CD4-positive, alpha-beta T cell treated with Interleukin-1 beta for 1 hour (primary cell): ENCODE measurements at places on chromosomes 16 and 17.

DNA sequence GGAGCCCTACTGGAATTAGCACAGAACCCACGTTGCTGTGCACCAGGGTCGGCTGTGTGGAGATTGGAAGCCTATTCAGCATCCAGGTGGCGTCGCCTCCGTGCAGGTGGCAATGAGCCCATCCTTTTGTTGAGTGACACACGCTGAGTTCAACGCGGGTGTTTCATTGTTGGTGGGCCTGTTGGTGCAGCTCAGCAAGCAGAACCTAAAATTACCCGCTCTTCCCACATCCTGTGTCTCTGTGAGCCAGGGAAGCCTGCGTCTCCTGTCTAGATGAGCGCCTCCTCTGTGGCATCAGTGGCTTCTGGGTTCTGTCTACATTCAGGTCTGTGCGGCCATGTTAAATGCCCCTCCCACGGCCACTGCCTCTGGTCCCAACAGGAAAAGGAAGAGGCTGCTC lies 14.5 kb downstream of the CD2BP2 start:
- no peak for DNase-seq

- DNase-seq = peak; percentile 49
Measured at GRCh38 chr16:68265078-68265920, 973 bp downstream of the SLC7A6 start.

DNA sequence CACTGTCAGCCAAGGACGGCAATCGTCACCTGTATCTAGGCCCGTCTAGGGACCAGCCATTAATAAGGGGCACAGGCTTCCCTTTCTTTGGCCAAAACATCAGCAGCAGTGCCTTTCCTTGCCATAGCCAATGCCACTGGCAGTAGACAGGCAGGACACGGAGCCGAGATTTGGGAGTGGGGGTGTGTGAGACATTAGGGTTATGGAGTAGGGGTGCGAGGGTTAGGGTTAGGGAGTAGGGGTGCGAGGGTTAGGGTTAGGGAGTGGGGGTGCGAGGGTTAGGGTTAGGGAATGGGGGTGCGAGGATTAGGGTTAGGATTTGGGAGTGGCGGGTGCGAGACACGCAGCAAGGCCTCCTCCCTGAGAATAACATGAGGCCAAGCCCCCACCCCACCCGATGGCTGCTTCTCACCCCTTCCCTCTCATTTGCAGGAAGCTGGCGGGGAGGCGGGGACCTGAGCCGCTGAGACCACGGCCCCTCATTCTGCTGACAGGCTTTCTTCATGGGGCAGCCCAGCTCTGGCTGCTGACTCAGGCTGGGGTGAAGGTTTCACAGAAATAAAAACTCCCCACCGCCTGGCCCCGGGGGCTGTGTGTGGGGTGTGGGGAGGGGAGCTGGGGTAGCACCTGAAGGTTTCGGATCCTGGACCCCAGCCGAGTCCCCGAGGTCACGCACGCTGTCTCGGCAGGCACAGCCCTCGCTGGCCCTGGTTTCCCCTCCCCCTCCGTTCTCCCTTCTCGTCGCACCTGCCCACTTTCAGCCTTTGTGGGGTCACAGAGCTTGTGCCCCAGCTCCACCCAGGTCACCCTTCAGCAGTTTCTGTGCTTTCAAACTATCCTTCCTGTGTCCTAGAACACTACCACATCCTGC lies 93.8 kb downstream of the PGS1 start:
- no peak for DNase-seq

DNA sequence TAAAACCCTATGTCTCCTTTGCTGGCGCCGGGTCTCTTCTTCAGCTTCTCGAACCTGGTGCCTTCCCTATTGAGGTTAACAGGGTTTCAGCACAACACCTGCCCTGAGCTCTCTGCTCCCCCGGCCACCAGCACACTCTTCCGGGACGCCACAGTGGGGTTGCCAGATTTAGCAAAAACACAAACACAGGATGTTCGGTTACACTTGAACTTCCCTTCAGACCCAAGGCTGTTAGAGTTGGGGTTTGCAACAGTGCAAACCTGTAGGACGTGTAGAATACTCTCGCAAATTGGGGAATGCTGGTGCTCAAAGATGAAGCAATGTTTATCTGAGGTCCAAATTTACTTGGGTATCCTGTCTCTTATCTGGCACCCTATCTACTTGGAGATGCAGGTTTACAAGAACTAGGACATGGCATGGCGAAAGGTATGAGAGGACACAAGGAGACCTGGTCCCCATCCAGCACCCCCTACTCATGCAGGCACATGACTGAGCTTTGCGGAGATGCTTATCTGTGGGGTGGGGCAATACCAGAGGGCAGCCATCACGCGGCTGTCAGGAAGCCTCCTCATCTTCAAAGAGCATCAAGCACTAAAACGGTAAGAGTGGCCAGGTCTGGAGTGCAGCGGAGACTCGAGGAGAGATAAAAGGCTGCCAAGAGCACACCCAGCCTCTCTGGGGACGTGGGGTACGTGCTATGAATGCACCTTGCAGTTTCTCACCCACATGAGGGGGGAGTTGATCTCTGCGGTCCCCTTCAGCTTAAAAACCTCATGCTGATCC lies 52.8 kb downstream of the SDK2 start:
- peak; percentile 71 for DNase-seq

GRCh38 chr16:48538746-48539484 lies 71.1 kb downstream of the N4BP1 start:
- DNase-seq = peak; percentile 9

- no peak for DNase-seq
Measured at GRCh38 chr16:735982-736453, 4.8 kb downstream of the CIAO3 start.

- DNase-seq = no peak
Measured at GRCh38 chr17:27459433-27459832, 3.2 kb downstream of the KSR1 start.

DNA sequence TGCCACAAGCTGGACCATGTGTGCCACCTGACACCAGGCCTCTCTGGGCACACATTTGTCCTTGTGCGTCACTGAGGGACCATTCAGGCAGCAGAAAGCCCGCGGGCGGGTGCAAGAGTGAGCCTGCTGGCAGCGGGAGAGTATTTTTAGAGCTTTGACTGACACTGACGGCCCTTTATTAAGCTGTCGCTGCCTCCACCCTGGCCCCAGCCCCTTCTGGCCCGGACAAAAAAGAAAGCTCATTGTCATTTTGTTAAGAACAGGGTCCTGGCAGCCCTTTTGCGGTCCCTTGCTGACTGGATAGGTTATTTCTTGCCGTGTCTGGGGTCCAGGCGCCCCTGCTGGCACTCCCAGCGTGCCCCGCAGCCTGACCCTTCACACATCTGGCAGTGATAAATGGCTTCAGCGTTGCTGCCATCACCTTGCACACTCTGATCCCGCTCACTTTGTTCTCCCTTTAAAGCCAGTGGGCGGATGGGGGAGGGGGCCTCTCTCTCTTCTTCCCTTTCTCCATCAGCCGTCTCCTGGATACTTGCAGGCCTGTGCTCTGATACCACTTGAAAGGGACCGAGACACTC lies 78.4 kb upstream of the NKD1 start:
- DNase-seq = no peak

- DNase-seq = peak; percentile 12
Measured at GRCh38 chr17:30379303-30379902, 676 bp downstream of the CPD start.

DNA sequence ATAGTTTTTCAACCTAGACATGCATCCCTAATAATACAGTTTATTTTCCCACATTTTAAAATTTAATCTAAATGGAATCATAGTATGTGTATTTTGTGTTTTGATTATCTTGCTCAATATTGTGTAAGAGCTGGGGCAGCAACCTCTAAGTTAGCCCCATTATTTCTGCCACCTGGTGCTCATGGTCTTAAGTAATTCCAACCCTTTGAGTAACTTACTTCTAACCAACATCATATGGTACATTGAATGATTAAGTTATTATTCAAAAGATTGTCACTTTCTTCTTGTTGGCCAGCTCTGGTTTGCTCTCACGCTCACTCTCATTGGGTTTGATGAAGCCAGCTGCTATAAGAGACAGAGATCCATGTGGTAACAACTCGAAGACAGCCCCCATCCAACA lies 3.9 kb upstream of the KRTAP4-3 start:
- DNase-seq = no peak

GRCh38 chr17:75059369-75060345 lies 12.6 kb downstream of the KCTD2 start:
- DNase-seq = no peak

DNA sequence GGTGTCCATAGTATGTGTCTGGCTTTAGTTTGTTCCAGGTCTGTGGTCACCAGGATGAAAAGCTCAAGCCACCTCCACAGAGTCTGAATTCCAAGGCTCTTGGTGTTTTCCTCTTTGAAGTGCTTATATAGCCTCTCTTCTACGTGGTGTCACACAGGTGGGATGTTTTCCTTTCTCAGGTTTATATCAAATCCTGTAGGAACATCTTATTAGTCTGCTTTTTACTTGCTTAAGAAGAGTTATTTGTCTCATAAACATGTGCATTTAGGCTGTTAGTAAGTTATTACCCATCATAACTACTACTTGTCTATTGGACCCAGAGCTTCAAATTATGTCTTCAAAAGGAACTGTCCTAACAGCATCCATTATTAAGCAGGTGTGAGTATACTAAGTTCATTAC lies at the start of gene KRT39:
TSS of gene KRT39 (minus strand) at position 101 of the 400 bp plus-strand sequence. CDS start at position 9, 92 bp downstream.
- DNase-seq = no peak

DNA sequence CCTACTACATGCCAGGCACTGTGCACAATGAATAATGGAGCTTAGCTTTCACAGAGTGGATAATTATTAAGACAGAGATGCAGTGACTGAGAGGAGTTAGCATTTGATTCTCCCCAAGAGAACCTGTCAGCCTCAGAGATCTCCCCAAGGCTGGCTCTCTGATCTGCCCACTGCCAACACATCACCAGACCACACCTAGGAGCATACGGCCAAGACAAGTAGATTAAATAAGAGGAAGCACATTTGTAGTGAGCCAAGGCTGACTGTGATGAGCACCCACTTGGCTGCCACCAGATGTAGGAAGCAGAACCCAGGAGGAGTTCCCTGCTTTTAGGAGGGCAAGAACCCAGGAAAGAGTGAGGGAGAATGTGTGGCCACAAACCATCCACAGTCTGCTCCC lies 130.1 kb downstream of the SPACA3 start:
- DNase-seq = no peak

GRCh38 chr16:1150511-1150982 lies 2.4 kb upstream of the CACNA1H start:
- DNase-seq = no peak

DNA sequence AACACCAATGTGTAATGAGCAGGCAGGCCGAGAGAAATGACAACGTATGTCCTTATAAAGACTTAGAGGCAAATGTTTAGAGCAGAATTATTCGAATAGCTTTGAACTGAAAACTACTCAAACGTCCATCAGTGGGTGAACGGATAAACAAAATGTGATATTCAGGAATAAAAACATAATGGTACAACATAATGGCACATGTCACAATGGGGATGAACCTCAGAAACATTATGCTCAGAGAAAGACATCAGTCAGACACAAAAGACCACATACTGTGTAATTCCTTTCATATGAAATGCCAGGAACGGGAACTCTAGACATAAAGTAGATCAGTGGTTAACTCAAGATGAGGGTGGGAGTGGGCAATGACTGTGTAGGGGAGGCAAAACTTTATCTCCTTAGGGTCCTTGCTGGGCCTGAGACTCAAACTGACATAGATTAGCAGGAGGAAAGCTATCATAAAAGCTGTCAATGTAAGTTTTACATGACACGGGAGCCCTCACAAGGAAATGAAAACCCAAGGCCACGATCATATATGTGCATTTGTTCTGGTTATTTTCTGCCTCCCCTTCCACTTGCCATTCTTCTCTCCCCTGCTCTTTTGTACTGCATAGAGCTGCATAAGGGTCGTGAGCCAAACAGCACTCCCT lies 14.8 kb upstream of the ARL4D start:
- no peak for DNase-seq

DNA sequence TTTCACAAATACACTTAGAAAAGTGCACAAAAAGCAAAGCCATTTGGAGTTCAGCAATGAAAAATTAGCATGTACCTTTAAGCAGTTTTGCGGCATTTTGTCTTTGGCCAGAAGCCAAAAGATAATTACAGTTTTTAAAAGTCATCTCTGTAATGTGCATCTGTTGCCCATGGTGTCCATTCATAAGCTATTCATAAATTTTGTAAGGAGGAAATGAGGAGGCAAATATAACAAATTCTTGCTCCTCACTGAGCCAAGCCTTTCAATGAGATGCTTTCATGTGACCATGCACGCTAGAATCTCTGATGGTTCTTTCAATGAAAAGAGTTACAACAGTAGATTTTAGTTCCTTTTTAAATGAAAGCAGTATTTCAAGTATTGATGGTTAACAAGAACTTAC lies 247.1 kb upstream of the MON1B start:
- DNase-seq = no peak

DNA sequence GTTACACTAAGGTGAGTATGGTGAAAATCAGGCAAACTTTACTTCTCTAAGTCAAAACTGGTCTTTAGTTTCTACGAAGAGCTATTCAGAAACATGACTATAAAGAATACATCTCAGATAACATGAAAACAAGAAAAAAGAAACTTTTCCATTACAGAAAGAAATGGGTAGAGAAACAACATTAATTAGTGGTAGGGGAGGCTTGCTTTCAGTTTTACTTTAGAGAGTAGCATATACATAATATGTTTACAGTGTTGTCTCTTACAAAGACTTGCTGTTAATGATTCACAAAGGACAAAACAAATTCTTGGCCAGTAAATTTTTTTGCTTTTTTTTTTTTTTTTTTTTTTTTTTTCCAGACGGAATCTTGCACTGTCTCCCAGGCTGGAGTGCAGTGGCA lies 34.2 kb downstream of the CRLF3 start:
- DNase-seq = no peak

GRCh38 chr17:44222112-44222869 lies 2.8 kb upstream of the UBTF start:
- peak; percentile 60 for DNase-seq

- no peak for DNase-seq
Measured at GRCh38 chr17:21077281-21077680, 34.5 kb upstream of the USP22 start.

DNA sequence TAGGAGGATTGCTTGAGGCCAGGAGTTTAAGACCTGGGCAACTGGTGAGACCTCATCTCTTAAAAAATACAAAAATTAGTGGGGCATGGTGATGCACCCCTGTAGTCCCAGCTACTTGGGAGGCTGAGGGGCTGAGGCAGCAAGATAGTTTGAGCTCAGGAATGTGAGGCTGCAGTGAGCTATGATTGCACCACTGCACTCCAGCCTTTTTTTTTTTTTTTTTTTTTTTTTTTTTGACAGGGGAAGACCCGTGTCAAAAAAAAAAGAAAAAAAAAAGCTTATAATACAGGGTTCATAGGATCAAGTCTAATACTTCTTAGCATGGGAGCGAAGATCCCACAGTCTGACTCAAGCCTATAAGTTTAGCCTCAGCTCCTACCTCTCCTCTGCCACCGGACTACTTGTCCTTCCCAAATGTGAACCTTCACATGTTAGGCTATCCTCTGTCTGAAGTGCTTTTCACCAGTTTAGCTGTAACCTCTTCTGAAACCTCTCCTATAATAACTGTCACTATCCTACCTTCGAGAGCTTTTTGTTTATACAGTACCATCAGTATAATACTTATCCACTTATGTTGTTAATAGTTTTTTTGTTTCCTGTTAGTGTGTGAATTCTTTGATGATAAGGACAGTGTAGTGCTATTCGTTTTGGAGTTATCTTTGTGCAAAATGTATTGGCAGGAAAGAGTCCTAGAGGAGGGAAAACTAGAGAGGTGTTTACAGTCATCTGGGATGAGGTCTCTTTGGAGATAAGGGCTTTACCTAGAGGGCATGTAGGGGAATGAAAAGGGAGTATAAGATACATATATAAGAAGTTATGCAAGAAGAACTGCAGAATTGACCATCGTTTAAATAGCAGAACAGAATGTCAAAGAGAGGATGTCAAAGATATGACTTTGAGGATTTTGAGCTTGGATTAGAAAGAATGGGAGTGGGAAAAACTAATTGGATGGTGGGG lies 15.5 kb downstream of the CPD start:
- DNase-seq = no peak
